ENCODE measurements at places on chromosomes 5 and 9.

- DNase-seq = no peak
Observed at GRCh38 chr5:36523450-36523849, 83.0 kb upstream of the SLC1A3 start.

- DNase-seq = no peak
Observed at GRCh38 chr5:147882586-147883313, 4.2 kb downstream of the SCGB3A2 start.

GRCh38 chr5:168092209-168093185 is 198.9 kb upstream of the WWC1 start:
- no peak for DNase-seq

- DNase-seq = no peak
Observed at GRCh38 chr5:172356047-172356446, 72.5 kb upstream of the UBTD2 start.

DNA sequence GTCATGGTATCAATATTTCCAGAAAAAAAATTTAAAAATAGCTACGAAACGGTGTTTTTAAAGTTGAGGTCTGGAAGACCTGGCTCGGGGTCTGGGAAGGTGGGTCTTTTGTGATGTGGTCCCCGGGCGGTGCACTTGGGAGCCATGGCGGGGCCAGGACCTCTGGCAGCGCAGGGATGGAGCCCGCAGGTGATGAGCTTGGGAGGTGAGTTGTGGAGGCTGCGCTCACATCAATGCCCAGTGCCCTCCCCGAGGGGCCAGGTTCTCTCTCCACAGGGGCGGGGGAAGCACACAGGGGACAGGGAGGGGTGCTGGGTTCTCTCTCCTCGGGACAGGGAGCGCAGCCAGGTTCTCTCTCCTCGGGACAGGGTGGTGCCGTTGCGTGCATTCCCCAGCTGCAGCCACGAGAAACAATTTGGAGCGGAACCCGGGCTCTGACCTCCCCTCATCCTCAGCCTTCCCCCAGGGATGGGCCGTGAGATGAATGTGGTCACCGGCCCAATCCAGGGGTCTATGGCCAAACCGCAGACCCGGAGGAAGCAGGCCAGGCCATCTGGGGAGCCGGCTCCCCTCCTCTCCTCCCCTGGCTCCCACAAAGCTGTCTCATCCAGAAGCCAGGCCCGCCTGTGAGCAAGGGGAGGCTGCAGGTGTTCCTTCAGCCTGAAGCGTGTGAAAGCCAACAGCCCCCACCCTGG is 25.8 kb downstream of the DBH start:
- DNase-seq = no peak

GRCh38 chr9:15357050-15357653 is 50.1 kb upstream of the TTC39B start:
- DNase-seq = no peak

DNA sequence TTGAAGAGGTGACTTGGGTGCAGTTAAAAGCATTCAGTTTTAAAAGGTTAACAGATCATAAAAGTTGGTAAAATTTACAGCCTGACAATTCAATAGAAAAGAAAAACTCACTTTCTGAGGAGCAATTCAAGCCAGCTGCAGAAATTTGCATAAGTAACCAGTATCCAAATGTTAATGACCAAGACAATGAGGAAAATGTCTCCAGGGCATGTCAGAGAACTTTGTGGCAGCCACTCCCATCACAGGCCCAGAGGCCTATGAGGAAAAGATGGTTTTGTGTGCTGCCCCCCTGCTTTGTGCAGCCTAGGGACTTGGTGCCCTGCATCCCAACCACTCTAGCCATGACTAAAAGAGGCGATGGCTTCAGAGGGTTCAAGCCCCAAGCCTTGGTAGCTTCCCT is 1406.5 kb upstream of the ACO1 start:
- no peak for DNase-seq

DNA sequence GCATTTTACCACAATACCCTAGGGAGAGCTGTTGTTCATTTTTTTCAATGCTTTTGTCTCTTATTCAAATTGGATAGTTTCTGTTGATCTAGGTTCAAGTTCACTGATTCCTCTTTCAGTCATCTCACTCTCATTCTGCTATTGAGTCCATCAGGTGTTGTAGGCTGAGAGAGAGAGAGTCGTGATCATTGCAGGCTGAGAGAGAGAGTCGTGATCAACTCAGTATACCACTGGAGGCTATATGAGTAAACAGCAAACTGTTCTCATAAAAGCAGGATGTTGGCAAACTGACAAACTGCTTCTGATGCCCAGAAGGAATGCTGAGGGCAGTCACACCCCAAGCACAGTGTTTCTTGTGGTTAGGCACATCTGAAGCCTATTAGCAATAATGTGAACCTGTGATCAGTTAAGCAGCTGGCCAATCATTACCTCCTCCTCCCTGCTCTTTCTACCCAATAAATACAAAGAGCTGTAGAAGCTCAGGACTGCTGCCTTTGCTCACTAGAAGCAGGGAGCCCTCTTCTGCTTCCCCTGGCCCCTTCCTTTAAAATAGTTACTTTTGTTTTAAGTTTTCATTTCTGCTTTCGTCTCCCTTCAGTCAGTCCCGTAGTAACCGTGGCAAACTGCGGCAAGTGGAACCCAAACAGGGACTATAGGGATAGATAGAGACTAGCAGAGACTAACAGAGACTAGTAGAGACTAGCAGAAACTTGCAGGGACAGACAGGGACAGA is 476.1 kb upstream of the ACO1 start:
- peak; percentile 3 for DNase-seq

GRCh38 chr9:115292584-115293279 is 174.8 kb upstream of the TNC start:
- peak; percentile 31 for DNase-seq

GRCh38 chr5:9498541-9499497 is 47.1 kb downstream of the SEMA5A start:
- peak; percentile 72 for DNase-seq

GRCh38 chr9:28120626-28121025 is 547.3 kb upstream of the C9orf72 start:
- no peak for DNase-seq

DNA sequence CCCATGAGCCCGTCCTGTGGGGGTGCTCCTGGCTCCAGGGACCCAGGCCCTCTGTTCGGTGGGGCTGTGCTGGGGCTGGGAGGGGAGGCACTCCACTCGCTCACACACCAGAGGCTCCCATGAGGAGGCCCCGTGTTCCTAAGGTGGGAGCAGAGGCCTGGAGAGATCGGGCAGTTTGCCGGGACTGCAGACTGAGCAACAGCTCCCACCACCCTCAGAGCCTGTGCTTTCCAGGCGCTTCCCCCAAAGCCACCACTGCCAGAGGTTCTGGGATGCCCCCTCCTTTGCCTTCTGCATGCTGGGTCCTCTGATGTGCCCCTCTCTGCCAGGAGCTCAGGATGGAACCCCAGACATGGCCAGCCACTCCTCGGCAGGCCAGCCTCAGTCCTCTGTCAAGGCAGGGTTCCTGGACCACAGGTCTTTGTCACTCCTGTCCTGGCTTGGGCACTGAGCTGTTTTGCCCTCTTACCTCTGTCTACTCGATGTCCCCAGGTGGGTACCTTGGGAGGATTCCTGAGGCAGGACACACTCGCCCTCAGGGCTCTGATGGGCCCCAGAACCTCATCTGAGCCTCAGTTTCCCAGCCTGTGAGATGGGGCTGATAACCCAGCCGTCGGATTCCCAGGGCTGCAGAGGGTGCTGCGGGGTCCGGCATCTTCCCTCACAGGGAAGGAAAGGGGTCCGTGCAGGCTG is 80.8 kb downstream of the TSPAN17 start:
- DNase-seq = no peak

DNA sequence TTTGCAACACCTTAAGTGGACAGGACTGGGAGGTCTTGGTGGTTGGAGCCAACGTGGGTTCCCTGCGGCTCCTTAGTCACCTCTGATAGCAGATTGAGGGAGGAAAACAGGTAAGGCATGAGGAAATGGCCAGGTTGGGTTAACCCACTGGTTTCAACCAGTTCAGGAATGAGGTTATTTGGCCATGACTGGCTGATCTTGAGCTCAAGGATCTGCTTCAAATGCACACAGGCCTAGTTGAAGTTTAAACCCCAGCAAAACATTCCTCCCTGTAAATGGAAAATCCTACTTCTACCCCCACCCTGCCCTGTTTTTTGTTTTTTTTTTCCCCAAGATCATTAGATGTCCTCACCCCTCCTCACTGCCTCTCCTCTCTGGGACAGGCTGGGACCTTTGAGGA is 3.2 kb upstream of the NUP214 start:
- DNase-seq = no peak

DNA sequence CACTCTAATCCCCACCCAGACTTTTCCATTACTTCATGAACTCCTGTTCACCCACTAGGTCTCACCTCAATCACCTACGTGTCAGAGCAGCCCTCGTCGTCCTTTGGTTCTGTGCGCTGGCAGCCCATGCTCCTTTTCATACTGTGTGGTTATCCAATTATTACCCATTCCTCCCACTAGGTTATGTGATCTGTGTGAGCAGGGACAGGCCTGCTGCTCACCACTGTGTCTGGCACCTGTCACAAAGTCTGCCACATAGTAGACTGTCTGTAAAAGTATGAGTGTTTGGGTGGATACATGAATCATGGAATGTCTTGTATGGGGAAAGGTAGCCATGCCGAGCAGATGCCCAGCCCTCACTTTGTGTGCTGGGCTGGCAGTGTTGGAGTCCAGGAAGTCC is 12.1 kb upstream of the SMAD5 start:
- DNase-seq = no peak

GRCh38 chr9:1972672-1973071 is 42.5 kb upstream of the SMARCA2 start:
- DNase-seq = no peak

GRCh38 chr5:40021007-40021406 is 596.2 kb upstream of the DAB2 start:
- DNase-seq = no peak

DNA sequence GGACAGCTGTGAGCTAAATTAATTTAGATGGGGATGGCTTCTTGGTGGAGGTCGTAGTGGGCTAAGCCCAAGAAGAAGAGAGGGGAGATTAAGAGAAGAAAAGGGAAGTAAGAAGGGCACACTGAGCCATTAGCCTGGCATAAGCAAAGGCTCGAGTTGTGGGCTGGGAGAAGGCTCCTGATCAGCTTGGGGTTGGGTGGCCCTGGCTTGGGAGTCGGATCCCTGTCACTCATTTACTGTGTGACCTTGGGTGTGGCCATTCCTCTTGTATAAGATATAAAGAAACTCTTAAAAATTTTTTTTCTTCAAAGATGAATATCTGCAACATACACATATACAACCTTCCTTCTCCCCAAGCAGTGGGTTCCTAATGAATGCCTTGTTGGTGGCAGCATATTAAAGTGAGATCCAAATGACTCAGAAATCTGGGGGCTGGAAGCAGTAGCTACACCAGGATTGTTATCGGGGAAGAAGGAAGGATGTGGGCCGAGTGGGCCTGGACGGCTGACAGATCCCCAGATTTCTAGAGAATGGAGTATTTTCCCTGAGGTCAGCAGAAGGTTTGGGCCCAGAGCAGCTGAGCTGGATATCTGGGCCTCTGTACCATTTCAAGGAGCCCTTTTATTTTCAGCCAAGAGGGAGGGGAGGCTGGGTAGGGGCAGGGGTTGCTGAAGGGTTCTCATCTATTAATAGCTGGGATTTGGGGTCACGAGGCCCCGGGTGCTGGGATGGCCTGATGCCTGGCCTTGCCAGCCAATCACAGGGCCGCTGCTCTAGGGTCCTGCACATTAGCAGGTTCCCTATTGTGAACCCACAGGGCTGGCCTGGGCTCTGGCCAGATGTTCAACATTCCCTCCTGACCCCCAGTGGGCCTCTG is 52.1 kb downstream of the PPARGC1B start:
- DNase-seq = no peak

DNA sequence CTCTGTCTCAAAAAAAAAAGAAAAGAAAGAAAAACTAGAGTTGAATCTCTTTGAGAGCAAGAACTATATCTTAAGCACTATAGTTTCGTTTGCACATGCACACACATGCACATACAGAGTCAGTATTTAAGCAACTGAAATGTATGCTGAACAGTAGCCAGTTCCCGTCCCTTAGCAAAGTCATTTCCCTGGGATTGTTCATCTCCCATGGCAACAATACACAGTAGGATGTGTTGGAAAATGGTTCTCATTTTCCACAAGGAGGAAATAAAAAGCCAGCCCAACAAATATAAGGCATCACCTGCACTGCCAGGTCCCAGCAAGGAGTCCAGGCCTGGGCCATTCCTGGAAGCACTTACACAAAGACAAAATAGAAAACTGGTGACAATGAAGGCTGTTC is 4.2 kb upstream of the ZNF346 start:
- DNase-seq = no peak

- DNase-seq = no peak
Observed at GRCh38 chr9:93020151-93020550, 38.4 kb upstream of the SUSD3 start.

- no peak for DNase-seq
Observed at GRCh38 chr5:1756481-1756880, 43.2 kb downstream of the MRPL36 start.

DNA sequence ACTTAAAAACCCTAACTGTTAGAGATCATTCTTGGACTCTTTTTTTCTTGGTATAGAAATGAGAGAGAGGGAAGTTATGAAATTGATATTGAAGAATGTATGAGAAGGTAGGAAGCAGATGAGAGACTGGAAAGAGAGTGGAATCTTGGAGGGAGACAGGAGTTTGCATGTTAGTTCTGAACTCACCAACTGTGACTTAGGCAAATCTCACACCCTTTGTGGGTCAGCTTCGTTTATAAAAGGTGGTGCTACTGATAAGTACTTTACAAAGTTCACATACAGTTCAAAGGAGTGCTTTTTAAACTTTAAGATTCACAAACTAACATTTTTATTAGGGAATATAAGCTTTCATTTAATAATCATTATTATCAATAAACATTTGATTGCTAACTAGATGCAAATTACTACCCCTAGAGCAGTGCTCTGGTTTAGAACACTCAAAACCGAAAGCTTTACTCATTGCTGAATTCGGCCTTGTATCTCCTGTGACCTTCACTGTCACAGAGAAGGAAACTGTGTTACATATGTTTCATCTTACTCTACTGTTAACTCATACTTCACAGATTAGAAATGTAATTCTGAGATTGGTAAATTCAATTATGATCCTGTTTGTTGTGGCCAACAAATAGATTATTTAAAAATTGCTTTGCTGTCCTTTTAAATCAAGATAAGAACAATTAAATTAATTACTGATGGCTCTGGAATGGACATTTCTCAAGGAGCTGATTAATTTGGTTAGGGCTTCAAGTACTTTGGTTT is 143.2 kb downstream of the RMI1 start:
- DNase-seq = no peak

DNA sequence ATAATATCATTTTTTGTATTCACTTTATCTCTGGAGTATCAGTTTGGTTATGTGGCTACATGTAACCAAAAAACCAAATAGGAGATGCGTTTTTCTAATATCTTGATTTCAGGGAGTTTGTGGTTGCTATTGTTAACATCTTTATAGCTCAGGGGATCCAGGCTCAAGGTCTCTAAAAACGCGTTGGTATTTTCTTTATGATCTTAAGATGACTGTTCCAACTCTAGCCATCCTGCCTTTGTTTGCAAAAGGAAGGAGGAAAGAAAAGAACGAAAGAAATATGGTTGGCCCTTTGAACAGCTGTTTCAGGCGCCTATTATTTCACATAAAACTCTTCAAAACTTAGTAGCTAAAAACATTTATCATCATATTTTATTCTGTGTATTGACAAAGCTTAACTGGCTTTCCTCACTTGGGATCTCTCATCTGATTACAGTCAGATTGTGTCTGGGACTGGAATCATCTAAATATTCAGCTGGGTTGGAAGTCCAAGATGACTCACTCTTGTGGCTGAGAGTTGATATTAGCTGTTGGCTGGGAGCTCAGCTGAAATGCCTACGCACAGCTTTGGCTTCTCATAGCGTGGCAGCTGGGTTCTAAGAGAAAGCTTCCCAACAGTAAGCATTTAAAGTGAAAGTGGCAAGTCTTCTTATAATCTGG is 60.1 kb downstream of the FAM174A start:
- peak; percentile 93 for DNase-seq

- DNase-seq = no peak
Observed at GRCh38 chr5:92977846-92978540, 603.0 kb downstream of the NR2F1-AS1 start.

Data from ELR (cell line).